ENCODE measurements at places on chromosomes 4 and X. TPM values are rescaled to one million over a fixed set of nuclear protein-coding genes. Genes with fewer than 3 reads are reported as not detected.

The NSUN7 gene
- polyA plus RNA-seq: 10.5 TPM

The SMR3B gene
- polyA plus RNA-seq: not detected

The OPRPN gene
- polyA plus RNA-seq: not detected

The EDA gene
- 6.1 TPM for polyA plus RNA-seq

The CMC4 gene
- polyA plus RNA-seq: 9.3 TPM

The SAGE1 gene
- polyA plus RNA-seq: not detected

The SPRY1 gene
- polyA plus RNA-seq: 85.3 TPM

The C1QTNF7 gene
- 22.7 TPM for polyA plus RNA-seq

The USP17L17 gene
- polyA plus RNA-seq: not detected

The OPN1MW gene
- not detected for polyA plus RNA-seq

The WDR19 gene
- 89.7 TPM for polyA plus RNA-seq

The TNMD gene
- 3.2 TPM for polyA plus RNA-seq

The SFRP2 gene
- 18.4 TPM for polyA plus RNA-seq

The ADAD1 gene
- not detected for polyA plus RNA-seq

The NUDT10 gene
- polyA plus RNA-seq: 12.1 TPM

GRCh38 chrX:136260776-136261175 is 9.6 kb upstream of the MAP7D3 start:
- no peak for DNase-seq

DNA sequence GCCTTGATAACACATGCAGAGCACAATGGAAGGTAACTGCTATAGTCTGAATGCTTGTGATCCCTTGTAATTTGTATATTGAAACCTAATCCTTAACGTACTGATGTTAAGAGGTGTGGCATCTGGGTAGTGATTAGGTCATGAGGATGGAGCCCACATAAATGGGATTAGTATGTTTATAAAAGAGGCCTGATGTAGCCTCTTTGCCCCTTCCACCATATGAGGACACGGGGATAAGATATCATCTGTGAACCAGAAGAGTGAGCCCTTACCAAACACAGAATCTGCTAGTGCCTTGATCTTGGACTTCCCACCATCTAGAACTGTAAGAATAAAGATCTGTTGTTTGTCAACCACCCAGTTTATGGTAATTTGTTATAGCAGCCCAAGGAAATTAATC is 1074.2 kb upstream of the INTU start:
- no peak for DNase-seq

DNA sequence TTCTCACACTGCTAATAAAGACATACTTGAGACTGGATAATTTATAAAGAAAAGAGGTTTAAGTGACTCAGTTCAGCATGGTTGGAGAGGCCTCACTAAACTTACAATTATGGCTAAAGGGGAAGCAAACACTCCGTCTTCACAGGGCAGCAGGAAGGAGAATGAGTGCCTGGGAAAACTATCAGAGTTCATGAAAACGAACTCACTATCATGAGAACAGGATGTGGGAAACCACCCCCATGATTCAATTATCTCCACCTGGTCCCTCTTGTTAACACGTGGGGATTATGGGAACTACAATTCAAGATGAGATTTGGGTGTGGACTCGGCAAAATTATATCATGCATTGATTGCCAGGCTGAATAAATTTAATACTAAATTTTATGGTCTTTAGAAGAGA is 592.7 kb downstream of the GRXCR1 start:
- no peak for DNase-seq

- no peak for DNase-seq
These were observed 48.1 kb upstream of the PLK4 start for GRCh38 chr4:127832585-127832984.

GRCh38 chrX:38754818-38755718 is 46.2 kb upstream of the MID1IP1 start:
- DNase-seq: no peak

- DNase-seq: no peak
These were observed 78.8 kb upstream of the FAT4 start for GRCh38 chr4:125235971-125236370.

DNA sequence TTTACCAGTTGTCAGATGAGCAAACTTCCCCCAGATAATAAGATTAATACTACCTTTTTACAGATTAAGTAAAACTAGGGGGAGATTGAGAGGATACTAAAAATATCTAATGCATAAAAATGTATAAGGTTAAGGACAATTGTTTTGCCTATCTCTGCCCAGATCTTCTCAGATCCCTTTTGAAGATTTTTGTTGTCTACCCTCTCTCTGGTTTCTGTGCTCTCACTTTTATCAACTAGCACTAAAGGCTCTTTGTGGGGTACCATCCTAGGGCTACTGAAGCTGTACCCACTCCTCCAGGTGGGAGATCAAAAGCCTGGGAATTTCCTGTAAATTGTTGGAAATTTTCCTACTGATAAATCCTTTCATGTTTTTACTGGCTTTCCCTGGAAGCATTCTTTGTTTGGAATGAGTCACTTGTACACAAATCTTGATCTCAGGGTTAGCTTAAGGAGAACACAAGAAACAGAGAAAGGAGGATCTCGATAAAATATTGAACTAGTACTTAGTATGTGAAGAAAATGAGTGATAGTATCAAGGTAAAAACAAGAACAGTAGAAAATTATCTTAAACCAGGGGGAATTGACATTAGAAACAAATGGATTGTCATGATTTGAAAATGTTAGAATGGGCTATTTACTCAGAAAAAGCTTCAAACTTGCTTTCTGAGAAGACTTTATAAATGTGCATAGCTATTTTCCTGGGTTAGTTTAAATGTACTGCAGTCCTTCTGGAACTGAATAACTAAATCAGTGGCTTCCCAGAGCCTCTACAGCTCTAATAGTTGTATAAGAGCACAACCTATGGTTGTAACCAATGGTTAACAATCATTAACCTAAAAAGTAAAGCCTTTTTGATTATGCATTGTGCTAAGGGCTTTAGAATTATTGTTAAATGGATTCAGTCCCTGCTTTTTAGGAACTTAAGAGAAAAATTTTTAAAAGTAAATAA is 679.9 kb upstream of the MAGEB2 start:
- DNase-seq: no peak

- DNase-seq: no peak
These were observed 68.4 kb downstream of the TAPT1 start for GRCh38 chr4:16157609-16158503.

- DNase-seq: no peak
These were observed 43.1 kb downstream of the RAPGEF2 start for GRCh38 chr4:159145992-159146330.

DNA sequence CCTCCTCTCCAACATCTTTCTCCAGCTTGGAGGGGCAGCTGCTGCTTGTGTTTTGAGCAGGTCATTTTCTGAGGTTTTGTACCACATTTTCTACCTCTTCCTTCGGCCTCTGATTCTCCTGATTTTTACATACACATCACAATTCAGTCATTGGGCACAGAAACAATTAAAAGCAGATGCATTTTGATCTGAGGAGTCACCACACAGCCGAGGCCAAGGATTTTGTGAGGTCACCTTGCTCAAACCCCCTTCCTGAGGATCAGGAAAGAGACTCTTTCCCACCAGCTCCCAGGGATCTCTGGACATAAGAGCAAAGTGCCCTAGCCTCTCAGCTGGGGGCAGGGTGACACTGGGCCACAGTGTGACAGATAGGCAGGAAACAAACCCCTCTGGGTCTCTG is 5.4 kb upstream of the FATE1 start:
- DNase-seq: no peak

- no peak for DNase-seq
These were observed 16.3 kb downstream of the C4orf50 start for GRCh38 chr4:6001680-6002491.

DNA sequence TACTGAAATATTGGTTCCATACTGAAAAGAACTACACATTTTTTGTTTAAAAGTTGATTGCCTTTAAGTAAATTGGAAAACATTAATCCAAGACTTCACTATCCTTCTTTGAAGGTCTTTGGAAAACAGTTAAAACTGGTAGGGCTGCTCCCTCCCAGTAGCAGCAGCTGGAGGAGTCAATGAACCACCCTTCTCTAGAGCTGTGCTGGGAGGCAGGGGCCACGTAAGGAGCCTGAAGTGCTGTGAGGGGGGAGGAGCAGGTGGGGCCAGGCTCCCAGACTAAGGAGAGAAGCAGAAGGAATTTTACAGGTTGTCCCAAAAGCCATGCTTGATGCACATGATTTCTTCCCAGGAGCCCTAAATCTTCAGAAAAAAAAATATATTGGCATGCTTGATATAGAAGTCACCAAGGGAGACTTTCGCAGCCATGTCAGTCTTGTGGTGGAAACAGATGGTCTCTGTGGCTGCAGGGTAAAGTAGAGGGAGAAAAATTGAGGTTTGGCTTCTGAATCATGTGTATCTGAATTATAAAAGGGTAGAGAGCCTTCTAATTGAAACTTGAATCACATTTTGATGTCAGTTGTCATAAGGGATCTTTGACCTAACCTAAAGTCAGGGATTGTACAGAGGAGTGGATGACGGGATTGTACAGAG is 673.2 kb upstream of the FRG1 start:
- no peak for DNase-seq

- no peak for DNase-seq
These were observed 101.3 kb upstream of the EGFL6 start for GRCh38 chrX:13468096-13468495.

- DNase-seq: no peak
These were observed 138.9 kb downstream of the NPNT start for GRCh38 chr4:106034220-106034619.

DNA sequence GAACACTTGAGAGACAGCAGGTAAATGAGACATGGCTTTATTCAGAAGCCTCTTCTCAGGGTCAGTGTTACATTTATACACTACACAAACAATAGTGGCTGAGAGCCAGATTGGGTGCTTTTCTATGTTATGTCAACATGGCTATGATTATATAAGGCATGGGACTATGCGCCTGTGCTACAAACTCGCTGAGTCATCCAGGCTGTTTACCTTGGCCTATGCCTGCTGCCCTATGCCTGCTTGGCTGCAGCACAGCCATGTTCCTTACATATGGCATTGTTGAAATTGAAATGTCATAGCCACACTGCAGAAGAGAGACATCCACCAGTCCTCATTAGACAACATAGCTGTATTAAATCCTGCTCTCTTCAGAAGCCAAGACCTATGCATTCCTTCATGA is 236.3 kb upstream of the NWD2 start:
- no peak for DNase-seq

- no peak for DNase-seq
These were observed 438.3 kb downstream of the CENPC start for GRCh38 chr4:67106861-67107460.

DNA sequence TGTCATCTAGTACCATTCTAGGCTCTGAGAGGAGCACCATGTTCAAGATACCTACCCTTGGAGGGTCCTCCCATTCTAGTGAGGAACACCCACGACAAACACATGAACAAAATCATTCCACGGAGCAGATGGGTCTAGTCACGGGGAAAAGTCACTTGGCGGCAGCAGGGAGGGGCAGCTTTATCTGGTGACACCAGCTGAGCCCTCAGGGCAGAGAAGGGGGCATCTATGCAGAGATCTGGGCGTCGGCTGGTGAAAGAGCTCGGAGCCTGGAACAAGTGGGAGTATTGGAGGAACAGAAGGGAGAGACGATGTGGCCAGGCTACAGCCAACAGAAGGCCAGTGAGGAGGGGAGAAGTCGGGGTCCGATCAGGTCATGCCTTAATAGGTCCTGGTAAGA is 11.9 kb upstream of the PDHA1 start:
- DNase-seq: no peak

DNA sequence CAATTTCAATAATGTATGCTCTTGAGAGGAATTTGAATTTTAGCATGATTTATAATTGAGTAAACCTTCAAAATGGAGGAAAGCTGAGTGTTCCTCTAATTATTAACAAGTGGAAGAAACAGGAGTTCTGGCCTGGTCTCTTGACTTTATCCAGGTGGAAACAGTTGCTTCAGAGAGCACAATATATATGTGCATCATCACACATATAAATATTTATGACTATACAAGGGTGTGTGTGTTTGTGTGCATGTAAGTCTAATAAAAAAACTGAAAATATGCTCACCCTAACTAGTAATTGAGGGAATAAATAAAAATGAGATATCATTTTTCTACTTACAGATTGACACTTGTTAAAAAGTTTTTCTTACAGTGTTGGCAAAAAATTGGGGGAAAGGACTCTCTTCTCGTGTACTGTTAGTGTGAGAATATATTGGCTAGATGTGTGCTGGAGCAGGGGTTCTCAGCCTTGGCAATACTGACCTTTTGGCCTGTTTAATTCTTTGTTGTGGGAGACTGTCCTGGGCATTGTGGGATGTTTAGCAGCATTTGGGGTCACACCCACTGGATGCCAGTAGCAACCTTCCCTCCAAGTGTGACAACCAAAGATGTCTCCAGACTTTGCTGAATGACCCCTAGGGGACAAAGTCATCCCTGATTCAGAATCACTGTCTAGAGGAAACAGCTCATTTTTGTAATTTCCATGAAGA is 20.8 kb upstream of the HERC5 start:
- DNase-seq: no peak

- DNase-seq: no peak
These were observed 12.2 kb downstream of the MGAT4D start for GRCh38 chr4:140485939-140486338.

GRCh38 chrX:68895341-68895755 is 66.5 kb downstream of the EFNB1 start:
- no peak for DNase-seq

GRCh38 chr4:8708401-8709021 is 115.9 kb downstream of the CPZ start:
- DNase-seq: no peak

DNA sequence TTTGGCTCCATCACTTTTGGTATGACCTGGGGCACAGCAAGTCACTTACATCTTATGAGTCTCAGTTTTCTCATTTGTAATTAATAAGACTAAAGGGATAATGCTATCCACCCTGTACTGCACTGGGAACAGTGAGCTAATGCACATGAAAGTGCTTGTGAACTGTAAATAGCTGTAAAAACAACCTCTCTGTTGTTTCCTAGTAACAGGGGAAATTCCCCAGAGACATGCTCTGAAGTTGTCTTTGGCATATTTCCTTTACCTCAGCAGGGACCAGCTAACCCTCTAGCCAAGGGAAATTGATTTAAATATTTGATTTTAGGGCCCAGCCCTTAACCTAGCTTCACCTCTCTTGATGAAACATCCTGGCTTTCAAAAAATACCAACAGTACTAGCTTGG is 6.1 kb upstream of the CYSLTR1 start:
- no peak for DNase-seq

- DNase-seq: no peak
These were observed 45.1 kb upstream of the LGI2 start for GRCh38 chr4:25075851-25076250.

GRCh38 chr4:42471896-42472295 is 74.6 kb downstream of the SHISA3 start:
- DNase-seq: no peak

GRCh38 chr4:131427000-131427399 is 1722.1 kb upstream of the PCDH10 start:
- no peak for DNase-seq

DNA sequence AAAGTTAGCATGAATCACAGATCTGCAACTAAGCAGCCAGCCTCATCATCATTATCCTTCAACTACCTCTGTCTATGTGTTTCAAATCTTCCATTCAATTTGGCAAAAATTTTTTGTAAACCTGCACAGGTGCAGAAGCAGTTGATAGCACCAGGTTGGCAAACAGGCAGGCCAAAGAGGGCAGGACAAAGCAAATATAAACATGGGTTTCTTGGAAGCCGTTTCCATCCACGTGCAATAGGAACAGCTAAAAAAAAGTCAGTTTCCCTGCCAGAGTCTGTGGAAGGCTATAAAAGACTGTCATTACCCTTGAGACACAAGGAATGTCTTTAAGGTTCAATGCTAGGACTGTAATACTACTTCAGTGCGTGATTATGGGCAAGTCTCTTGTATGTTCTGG is 253.2 kb downstream of the PDHA2 start:
- DNase-seq: no peak

Measured in right renal cortex interstitium (tissue), 3 donors.